Esophagus squamous epithelium (tissue), 5 donors: ENCODE measurements at places on chromosomes 1 and 21.

DNA sequence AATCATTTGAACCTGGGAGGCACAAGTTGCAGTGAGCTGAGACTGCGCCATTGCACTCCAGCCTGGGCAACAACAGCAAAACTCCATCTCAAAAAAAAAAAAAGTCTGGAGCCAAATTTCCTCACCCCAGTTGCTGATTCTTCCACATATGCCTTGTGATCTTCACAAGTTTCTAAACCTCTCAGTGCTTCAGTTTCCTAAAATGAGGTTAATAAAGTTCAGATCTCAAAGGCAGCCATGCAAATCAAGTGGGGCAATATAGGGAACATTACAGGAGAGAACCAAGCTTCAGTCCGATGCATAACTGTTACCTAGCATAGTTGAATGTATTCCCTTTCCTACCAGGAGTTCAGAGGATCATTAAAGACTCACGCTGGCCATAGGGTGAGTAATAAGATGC is 4.8 kb downstream of the ITLN1 start:
- no peak for DNase-seq

GRCh38 chr1:107877092-107877491 is 87.9 kb downstream of the VAV3 start:
- DNase-seq: no peak

- no peak for DNase-seq
These were observed 141.8 kb upstream of the ZRANB2 start for GRCh38 chr1:71222668-71223067.

DNA sequence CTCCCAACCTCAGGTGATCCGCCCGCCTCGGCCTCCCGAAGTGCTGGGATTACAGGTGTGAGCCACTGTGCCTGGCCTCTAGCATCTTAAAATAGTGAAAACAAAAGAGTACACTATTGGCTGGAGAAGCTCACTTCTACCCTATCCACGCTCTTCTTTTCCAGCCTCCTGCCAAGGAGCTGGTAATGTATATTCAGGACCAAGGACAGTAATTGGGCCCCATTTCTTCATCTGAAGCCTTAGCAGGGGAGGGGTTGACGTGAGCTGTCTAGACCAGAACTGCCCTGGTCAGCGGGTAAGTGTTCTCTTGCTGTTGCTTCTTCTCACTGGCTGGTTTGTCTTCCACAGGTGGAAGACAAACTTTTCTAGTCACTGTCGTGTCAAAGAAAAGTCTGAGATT is 70.2 kb downstream of the DNM3 start:
- no peak for DNase-seq

- DNase-seq: no peak
These were observed 4.6 kb upstream of the ZNF678 start for GRCh38 chr1:227558732-227559262.

DNA sequence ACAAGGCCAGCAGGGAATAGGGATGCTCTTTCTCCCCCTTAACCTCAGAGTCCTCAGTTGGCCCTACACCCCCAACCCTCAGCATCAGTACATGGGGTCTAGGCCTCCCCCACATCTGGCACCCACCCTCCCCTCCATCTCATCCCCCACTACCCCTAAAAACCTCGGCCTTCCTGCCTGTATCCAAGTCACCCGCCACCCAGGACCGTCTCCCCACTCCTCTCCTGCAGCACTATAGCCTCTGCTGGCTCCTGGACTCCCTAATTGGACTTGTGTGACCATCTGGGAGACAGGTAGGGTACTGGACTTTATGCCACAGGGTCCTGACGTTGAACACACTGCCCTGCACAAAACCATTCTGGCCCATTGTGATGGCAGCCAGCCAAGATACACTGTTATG is 6.0 kb downstream of the RSPH1 start:
- no peak for DNase-seq

DNA sequence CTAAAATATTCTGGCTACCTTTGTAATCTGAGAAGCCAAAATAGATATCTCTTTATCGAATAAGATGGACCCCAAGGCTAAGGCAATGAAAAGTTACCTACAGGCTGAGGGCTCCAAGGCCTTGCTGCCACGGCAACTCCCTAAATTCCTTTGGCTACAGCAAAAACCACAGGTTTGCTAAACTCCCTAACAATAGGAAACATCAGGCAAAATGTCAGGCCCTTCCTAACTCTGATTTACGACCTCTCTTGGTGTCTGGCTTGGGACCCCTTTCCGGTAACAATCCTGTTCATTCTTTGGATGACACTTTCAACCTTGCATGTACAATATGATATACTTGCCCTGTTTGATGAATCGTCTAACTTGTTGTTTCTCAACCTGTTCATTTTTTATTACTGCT is 11.3 kb upstream of the OR2T8 start:
- no peak for DNase-seq
